ENCODE measurements at places on chromosomes 16 and 17.

- DNase-seq = no peak
These were observed 5.5 kb upstream of the ERAL1 start for GRCh38 chr17:28849281-28849680.

DNA sequence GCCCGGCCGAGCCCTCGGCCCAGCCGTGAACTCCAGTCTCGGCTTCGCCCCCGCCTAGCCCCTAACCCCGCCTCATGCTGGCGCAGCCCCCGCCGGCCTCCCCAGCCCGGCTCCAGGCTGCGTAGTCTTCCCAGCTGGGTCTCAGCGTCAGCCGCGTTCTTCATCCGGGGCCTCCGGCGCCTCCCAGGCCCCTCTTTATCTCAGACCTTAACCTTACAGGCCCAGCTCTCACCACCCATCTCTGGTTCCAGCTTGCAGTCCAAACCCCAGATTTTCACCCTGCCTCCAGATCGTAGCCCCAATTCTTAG, at the start of gene PROCA1:
Gene PROCA1, minus strand, starts transcription at position 166 of the 309 bp plus-strand sequence. CDS start 228 bp downstream, outside the sequence.
- no peak for DNase-seq

GRCh38 chr17:65557349-65558310, 3.8 kb downstream of the AXIN2 start:
- DNase-seq = no peak

DNA sequence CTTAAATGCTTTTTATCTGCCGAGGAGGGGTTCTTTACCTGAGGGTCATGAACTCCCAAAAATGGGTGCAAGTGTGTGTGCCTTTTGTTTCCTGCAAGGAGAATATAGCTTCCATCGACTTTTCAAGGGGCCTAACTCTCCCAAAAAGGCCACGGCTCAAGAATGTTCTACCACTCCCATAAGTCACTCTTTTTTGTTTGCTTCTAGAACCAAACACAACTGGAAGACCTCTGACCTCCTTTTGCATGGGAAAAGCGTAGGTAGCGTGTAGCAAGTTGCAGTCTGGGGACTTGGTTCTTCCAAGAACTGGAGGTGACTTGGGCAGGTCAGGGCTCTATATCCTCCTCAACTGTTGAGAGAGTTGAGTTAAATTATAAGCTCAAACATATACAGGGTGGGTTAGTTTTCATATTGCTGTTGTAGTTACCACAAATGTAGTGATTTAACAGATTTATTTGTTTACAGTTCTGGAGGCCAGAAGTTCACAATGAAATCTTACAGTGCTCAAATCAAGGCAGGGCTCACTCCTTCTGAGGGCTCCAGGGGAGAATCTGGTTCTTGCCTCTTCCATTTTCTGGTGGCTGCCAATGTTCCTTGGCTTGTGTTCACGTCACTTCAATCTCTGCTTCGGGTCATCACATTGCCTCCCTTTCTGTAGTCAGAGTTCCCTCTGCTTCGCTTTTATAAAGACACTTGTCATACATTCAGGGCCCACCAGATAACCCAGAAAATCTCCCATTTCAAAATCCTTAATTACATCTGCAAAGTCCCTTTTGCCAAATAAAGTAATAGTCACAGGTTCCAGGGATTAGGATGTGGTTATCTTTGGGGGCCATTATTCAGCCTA, 1.4 kb downstream of the TMEM97 start:
- no peak for DNase-seq

GRCh38 chr17:77319211-77320043, 178.7 kb downstream of the SEC14L1 start:
- peak; percentile 60 for DNase-seq

DNA sequence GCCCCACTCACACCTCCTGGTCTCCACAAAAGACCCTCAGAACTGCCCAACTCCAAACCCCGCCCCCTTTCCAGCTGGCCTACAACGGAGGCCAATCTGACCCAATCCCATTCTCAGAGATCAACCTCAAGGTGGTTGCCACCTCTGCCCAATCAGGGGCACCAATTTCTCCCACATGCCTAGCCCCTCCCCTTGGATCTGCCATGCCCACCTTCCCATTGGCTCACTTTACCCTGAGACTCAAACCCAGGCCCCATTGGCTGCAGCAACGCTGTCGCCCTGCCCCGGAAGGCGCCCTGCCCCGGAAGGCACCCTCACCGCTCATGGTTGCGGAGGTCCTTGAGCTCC, 10.6 kb downstream of the ZNF668 start:
- DNase-seq = no peak

DNA sequence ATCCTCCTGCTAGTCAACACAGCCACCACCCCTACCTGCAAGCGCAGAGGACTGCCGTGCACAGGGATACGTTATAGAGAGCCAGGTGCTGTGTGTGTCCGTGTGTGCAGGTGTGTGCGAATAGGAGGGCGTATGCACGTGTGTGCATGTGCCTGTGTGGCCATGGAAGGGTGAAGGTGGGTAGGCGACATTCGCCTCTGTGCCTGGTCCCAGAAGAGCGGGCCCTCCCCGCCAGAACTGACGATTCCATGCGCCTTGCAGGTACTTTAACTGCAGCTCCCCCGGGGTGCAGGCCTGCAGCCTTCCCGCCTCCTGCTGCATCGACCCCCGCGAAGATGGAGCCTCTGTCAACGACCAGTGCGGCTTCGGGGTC, 8.7 kb downstream of the PDE6G start:
- DNase-seq = no peak

- no peak for DNase-seq
These were observed 8.7 kb downstream of the ATXN1L start for GRCh38 chr16:71854369-71854948.

DNA sequence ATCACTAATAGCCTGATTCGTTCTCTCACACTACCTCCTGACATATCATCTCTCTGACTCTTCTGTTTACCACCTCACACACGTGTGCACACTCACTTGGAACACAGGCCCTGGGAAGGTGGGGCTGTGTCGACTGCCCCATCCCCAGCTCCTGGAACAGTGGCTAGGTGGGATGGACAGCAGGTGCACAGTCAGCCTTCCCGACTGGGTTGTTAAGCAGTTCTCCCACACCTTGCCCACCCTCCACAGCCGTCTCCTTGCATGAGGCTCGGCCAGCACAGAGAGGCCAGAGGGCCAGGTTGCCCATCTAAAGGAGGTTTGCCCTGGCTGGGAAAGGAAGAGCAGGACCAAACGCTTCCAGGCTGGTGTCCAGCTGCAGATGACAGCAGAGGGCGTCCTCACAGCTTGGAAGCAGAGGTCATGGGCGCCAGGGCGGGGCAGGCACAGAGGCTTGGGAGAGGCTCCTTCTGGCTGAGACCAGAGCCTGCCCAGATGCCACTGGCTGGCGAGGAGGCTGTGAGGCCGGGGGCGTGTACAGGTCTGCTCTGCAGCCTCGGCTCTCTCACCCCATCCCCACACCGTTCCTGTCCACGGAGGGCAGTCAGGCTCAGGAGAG, 92.8 kb downstream of the AMFR start:
- no peak for DNase-seq

GRCh38 chr17:51319186-51319585, 58.8 kb downstream of the UTP18 start:
- DNase-seq = no peak

DNA sequence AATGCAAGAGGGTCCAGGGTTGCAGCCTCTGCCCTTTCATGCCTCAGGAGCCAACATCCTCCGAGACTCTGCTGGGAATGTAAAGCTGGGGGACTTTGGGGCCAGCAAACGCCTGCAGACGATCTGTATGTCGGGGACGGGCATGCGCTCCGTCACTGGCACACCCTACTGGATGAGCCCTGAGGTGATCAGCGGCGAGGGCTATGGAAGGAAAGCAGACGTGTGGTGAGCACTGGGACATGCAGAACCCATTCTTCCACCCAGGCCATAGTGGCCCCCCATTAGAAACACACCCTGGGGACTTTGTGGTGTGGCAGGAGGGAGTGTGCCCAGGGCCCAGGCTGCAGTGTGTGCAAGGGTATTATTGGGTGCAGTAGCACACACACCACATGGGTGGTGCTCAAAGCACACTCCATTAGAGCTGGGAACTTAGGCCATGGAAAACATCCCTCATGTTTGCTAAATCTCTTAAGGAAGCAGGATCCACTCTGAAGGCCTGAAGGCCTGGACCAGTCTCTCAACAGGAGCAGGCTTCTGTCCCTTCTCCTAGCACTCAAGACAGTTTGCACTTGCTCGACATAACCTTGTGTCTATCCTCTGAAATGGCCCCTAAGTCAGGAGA, 7.6 kb downstream of the LIMD2 start:
- no peak for DNase-seq

- DNase-seq = no peak
These were observed 3.5 kb upstream of the CPNE7 start for GRCh38 chr16:89572073-89572484.

GRCh38 chr16:74291577-74292208, 4.9 kb upstream of the PSMD7 start:
- DNase-seq = no peak

DNA sequence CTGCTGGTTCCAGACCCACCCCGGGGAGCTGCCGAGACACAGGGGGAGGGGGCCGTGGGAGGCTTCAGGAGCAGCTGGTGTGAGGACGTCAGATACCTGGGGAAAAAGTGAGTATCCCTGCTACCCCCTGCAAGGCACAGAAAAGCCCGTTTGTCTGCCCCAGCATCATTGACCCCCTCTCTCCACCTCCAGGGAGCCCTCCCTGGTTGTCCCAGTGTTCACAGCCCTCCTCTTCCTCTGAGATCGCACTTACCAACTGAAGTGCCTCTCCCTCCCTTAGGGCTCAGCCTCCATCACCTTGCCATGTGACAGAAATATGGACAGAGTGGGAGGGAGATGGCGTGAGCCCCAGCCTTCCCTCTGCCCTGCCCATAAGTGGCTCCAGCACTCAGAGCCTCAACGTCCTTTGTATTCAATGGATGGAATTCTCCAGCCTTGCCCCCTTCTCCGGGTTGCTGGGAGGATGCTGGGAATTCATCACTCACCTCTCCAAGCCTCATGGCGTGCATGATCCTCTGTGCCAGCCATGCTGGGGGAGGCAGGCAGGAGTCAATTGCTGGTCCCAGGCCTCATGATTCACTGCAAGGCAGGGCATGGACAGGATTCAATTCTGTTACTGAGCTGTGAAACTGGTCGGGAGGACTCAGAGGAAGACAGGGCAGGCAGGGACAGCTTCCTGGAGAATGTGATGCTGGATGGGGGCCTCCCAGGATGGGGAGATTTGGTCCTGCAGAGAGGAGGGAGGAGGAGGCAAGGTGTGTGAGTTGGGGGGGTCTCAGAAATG, 14.6 kb downstream of the SPNS3 start:
- no peak for DNase-seq

GRCh38 chr16:83270061-83270460, 537.7 kb upstream of the HSBP1 start:
- no peak for DNase-seq

DNA sequence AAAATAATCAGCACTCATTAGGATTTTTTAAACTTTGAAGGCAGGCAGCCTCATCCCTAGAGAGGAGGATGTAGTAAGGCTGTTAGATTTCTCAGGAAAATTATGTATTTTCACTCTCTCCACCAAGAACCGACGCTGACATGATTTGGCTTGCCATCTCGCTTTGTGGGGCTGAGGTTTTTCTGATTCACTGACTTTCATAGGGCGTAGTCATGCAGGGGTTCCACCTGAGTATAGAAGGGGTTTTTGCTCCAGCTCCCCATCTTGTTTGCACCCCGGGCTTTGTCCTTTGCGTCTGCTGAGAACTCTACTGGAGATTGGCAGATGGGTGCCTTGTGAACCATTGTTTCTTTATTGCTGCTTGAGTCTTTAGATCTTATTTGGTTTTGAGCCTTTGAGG, 20.2 kb downstream of the TOM1L1 start:
- no peak for DNase-seq

- peak; percentile 60 for DNase-seq
These were observed at the start of gene TMC8 for GRCh38 chr17:78130437-78131101. Gene TMC8 (plus strand): TSS chr17:78130771. CDS start chr17:78131589, 818 bp downstream.
